ENCODE measurements at places on chromosomes 11 and 22. TPM values are rescaled to one million over a fixed set of nuclear protein-coding genes. Genes with fewer than 3 reads are reported as not detected.

The SCGB2A2 gene
- polyA plus RNA-seq, result not detected

DNA sequence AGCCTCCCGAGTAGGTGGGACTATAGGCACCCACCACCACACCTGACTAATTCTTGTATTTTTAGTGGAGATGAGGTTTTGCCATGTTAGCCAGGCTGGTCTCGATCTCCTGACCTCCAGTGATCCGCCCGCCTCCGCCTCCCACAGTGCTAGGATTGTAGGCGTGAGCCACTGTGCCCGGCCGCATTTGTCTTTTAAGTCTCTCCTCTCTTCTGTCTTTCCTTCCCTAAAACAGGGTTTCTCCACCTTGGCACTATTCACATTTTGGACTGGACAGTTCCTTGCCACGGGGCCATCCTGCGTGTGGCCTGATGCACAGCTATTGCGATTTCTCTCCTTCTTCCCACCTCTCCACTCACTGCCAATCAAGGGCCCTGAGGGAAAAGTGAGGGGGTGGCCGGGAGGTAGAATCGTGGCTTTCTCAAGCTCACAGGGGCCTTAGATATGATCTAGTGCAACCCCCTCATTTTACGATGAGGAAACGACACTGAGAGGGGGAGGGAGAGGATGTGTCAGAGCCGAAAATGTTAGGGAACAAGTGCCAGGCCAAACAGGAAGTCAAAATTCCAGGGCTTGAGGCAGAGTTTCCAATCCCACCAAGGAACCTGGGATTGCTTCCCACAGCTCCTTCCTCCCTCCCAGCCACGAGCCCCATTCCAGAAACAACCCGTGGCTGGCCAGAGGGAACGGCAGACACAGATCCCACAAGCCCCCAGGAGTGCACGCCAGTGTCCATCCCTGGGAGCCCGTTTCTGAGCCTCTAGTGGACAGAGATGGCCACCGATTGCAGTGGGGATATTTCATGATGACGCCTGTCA lies 21.2 kb downstream of the SCGB1A1 start:
- DNase-seq, result peak; percentile 71

GRCh38 chr11:12069066-12069676 lies 41.2 kb upstream of the MICAL2 start:
- no peak for DNase-seq

DNA sequence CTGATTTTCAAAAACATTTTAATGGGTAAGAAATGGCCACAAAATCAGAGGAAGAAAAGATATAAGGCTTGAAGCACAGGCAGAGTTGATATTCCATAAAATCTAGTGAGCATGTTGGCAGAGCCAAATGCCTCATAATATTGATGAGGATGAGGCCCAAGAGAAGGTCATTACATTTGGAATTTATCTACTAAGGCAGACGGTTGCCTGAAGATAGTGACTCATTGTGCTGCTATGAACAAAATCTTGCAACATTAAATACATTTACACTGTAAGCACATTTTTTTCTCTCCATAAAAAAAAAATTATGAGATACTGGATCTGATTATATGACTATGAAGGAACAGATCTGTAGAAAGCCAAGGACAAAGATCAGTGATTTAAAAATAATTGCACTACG lies 881.4 kb upstream of the CHORDC1 start:
- no peak for DNase-seq

The SCN3B gene
- polyA plus RNA-seq, result 54.9 TPM

- no peak for DNase-seq
Measured at GRCh38 chr11:88354912-88355311, 17.4 kb upstream of the CTSC start.

- no peak for DNase-seq
Measured at GRCh38 chr22:43845981-43846380, 16.3 kb downstream of the SULT4A1 start.

GRCh38 chr11:19430346-19430745 lies 189.6 kb upstream of the E2F8 start:
- DNase-seq, result no peak

The MS4A7 gene
- 6.8 TPM for polyA plus RNA-seq

The C11orf97 gene
- not detected for polyA plus RNA-seq

The CASP12 gene
- 0.34 TPM for polyA plus RNA-seq

- no peak for DNase-seq
Measured at GRCh38 chr22:29872144-29872893, 10.7 kb upstream of the MTMR3 start.

DNA sequence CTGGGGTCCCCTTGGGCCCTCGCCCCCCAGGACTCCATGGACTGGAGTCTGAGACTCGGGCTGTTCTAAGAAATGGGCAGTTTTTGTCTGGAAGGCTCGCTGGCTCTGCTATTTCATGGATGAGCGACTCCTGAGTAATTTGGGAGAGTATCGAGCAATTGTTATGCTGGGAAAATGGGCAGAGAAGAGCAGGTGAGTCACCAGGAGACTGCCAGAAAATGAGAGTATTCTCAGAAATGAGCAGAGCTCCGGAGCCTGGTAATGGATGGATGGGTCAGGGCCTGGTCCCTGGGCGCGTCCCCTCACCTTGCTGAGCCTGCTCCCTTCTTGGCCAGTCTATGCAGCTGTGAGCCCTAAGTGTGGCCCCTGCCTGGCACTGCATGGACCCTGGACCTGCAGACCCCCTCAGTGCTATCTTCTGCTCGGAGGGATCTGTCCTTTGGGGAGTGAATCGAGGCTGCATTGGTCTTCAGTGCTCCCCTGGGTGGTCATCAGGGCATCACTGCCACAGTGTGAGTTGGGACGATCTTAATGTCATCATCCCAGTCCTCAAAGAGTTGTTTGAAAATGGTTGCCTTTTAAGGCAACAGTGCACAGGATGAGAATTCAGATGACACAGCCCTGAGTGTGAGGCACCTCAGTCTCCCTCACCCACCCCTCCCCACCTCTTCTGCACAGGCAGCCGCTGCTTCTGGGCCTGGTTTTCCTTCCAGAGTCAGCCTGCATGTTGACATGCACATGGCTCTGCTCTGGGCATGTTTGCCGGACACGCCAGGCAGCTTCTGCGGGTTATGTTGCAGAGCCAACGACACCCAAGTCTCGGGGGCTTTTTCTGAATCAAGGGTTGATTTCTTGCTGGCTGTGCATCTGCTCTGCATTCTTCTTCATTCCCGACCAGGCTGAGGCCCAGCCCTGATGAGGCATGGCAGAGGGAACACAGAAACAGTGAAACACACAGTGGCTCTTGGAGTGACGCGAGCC lies 519.0 kb downstream of the TBC1D22A start:
- DNase-seq, result no peak

DNA sequence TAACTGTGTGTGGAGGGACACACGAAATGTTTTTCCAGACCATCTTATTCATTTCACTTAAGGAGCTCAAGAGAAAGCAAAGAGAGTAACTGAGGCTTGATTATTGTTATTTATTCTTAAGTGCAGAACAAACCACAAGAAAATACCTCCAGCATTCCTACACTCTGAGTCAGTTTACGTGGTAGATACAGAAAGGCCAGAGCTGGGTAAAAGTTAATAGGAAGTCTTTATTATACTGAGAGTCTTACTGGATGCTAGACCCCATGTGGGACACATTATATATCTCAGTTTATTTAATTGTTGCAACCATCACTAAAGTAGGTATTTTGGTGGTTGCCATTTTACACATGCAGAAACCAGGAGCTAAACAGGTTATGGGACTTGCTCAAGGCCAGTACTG lies 261.4 kb upstream of the POU2AF2 start:
- DNase-seq, result no peak

The ARHGAP8 gene
- polyA plus RNA-seq, result 1.7 TPM

GRCh38 chr11:64870176-64870892 lies 8.1 kb downstream of the EHD1 start:
- DNase-seq, result no peak

- no peak for DNase-seq
Measured at GRCh38 chr11:6390718-6391469, 620 bp downstream of the SMPD1 start.

GRCh38 chr11:63877658-63878241 lies 38.8 kb downstream of the MARK2 start:
- no peak for DNase-seq

GRCh38 chr11:48354013-48354412 lies 12.3 kb downstream of the OR4C5 start:
- no peak for DNase-seq

DNA sequence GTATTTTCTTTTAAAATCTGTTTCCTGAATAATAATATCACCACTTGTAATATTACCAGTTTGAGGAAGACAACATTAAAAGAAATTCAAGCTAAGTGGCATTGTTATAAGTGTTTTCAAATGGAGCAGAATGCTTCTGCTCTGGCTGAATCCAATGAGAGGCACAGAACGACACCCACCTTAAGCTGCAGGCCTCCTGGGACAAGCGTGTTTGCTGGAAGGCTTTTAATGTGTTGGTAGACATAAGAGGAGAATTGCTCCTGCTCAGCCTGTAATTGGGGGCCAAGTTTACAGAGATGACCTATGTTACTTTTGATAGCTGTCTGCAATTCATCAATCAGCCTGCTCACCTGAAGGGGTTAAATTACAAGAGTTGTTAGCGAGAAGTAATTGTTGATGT lies 242.2 kb downstream of the DCDC1 start:
- no peak for DNase-seq

DNA sequence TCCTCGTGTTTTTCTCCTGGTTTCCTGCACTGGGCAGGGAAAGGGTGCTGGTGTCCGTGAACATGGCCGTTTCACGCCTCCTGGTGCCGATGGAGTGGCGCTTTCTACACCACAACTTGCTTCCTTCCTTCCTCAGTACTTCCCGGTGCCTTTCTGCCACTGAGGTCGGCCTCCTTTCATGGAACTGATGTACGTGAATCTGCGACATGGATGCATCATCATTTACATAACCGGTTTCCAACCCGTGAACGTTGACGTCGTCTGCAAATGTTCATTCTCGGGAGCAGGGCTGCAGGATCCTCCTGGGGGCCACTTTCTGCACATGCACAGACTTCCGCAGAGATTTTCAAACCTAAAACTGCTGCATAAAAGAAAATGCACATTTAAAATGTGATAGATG lies 474.4 kb downstream of the BRD1 start:
- DNase-seq, result no peak

DNA sequence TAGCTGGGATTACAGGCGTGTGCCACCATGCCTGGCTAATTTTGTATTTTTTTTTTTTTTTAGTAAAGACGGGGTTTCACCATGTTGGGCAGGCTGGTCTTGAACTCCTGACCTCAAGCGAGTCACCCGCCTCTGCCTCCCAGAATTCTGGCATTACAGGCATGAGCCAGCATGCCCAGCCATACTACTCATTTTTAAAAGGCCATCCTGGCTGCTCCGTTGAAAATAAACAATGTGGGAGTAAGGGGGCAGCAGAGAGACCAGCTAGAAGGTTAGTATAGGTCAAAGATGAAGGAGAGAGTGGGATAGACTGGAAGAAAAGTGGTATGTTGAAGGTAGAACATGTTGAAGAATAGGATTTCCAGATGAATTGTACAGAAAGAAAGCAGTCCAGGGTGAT lies 17.6 kb upstream of the LIN7C start:
- no peak for DNase-seq

GRCh38 chr11:842370-843002 lies at the start of the genes POLR2L and TSPAN4:
Gene POLR2L (minus strand): TSS chr11:842529. CDS start chr11:842508, 21 bp downstream.
Gene TSPAN4 (plus strand): TSS chr11:842852. CDS start chr11:850305, 7,453 bp downstream.
- DNase-seq, result no peak

DNA sequence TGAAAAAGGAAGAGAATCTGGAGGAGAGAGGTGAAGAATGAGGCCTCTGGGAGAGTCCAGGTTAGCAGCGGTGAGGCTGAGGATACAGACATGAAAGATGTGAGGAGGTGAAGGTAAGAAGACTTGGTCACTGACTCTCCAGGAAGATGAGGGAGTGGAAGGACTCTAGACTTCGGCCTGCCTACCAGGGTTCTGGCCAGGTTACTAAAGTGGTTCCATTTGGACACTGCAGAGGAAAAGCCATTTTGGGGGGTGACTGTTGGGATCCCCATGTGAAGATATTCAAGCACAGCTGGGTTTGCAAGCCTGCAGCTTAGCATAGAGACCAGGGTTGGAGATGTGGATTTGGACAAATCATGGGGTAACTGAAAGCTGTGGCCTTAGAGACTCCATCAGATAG lies 7.8 kb downstream of the DCHS1 start:
- no peak for DNase-seq

The NPAS4 gene
- 0.28 TPM for polyA plus RNA-seq

DNA sequence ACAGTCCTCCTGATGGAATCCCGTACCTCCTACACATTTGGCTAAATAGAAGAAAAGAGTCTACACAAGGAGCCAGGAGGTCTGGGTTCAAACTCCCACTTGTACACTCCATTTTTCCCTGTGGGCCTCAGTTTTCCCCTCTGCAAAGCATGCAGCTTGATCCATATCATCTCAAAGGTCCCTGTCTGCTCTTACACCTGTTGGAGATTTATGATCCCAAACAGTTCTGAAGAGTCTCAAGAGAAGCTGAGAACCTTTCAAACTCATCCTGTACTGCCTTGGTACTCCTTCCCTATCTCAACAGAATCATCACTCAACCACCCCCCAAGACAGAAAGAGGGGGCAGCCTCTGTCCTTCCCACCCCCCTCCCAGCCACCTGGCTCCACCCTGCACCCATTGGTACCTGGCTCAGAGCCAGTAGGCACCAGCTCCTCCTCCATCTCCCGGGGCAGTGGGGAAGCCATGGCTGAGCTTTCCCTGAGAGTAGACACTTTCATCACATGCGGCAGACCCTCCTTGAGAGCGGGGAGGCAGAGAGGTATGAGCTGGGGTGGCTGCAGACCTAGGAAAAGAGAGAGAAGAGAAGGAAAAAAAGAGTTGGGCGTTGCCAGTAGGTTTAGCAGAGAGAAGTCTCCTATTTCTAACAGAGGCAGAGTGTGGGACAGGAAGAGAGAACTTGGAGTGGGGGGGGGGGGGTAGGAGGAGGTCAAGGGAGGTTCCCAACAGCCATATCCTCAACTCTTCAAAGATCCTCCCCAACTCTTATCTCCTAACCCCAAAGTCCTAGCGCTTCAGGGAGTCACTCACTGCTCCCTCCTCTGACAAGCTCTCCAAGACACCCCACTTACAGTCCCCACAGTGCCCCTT lies 3.1 kb downstream of the TNKS1BP1 start:
- DNase-seq, result no peak

The OR52E8 gene
- not detected for polyA plus RNA-seq

- no peak for DNase-seq
Measured at GRCh38 chr11:2072551-2073261, 66.5 kb downstream of the IGF2 start.

The PNPLA3 gene
- 0.43 TPM for polyA plus RNA-seq

The DAGLA gene
- polyA plus RNA-seq, result 4.6 TPM

GRCh38 chr11:48341466-48341865 lies 16.7 kb downstream of the OR4C3 start:
- DNase-seq, result no peak

- DNase-seq, result no peak
Measured at GRCh38 chr11:45512471-45513148, 152.8 kb downstream of the CHST1 start.

The TTC36 gene
- 2.4 TPM for polyA plus RNA-seq

DNA sequence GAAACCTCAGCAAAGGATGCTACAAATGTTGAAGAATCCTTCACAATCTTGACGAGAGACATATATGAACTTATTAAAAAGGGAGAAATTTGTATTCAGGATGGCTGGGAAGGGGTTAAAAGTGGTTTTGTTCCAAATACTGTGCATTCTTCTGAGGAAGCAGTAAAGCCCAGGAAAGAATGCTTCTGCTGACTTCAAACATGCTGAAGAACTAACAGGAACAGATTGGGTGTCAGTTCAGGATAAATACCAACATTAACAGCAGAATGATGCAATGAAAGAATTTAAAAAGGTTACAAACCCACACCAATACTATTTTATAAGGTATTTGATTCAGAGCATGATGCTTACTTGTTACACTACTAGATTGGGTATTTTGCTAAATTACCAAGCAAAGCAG lies 33.9 kb downstream of the RAB39A start:
- DNase-seq, result no peak

The CNGA4 gene
- polyA plus RNA-seq, result 0.15 TPM

The PDXP gene
- polyA plus RNA-seq, result 17.3 TPM

Data from forelimb muscle (tissue), 1 donor.